ENCODE measurements at places on chromosomes 16 and 17.
A peak's percentile ranks its signal among the peaks of the same experiment; 100 is the strongest.

DNA sequence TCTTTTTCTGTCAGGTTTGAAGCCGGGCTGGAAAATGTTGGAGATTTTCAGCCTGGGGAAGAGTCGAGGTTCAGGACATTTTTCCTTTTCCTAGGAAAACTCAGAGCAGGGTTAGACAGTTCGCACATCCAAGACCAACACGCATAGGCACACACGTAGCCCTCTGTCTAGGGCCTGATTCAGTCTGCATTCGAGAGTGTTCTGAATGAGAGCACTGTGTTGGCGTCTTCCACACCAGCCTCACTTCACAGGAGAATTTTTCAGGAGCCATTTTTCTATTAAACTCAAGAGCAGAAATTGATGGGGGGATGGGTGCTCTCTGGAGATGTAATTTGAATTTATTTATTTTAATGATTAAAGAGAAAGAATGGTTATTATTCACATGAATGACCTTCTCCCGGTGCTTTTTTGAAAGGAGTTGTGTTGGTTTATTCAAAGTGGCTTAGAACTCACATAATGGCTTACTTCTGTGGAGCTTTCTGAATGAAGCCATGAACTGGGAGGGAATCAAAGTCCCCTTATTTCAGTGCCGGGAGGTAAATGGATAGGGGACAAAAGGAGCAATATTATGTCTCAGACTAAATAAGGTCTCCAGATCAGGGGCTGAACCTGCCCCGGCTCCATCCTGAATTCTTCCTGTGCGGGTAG, 194.3 kb downstream of the CCDC182 start:
- DNase-seq, result no peak

DNA sequence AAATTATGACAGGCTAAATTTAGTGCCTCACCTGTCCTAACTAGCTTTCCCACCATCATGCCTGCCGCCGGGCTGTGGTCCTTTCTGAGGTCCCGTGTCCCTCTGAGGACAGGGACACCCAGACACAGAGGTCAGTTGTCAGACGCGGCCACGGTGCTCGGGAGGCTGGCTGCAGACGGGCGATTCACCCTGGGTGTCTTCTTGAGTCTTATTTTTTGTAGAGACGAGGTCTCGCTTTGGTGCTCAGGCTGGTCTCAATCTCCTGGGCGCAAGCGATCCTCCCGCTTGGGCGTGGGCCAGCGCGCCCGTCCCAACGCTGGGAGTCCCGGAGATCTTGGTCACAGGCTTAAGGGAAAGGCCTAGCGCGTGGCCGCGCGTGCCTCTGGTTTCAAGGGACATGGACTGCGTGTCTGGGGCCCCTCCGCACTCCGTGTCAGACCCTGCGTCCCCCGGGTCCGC, 797 bp upstream of the RAB11FIP3 start:
- no peak for DNase-seq

DNA sequence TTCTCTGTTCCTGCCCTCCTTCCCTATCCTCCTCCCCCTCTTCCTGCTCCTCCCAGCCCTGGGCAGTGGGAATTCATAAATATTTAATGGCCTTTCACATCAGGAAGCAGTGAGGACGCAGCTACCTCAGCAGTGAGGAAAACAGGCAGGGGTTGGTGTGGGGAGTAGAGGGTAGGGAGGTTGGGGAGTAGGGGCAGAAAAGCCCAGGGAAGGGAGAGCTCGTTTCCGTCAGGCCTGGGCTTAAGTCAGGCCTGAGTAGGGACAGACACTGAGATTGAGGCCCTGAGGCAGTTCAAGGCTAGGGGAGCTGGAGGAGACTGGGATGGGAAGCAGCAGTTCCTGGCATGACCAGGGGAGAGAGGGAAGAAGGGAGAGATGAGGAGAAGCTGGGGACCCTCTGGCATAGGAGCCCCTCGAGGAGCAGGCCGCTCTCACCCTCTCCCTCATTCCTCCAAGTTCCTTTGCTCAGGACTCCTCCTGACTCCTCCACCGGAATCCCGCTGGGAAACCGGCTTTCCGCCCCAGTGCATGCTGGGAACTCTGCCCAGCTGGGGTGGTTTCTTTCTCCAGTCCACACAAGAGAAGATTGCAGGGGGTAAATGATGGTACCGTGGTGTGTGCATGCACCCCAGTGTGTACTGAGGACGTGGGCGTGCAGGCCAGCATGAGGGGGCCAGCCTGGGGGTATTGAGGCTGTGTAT, 6.2 kb downstream of the SAMD14 start:
- no peak for DNase-seq

GRCh38 chr16:66752379-66752778, 970 bp upstream of the DYNC1LI2 start:
- DNase-seq, result no peak

DNA sequence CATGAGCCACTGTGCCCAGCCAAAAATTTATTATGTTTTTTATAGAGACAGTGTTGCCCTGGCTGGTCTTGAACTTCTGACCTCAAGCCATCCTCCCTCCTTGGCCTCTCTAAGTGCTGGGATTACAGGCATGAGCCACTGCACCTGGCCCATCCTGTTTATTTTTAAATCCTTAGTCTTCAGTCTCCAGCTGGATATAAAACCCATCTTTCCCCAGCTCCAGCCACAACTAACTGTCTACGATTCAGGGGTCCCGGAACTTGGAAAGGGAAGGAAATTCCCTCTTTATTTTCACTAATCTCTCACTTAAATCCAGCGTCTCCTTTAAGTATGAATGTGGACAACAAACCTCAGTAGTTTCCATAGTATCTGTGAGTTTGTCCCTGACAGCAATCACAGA, 62.2 kb downstream of the IQCK start:
- DNase-seq, result no peak

GRCh38 chr17:10745231-10745630, 15.4 kb upstream of the TMEM220 start:
- DNase-seq, result no peak

GRCh38 chr16:89242795-89243200, 25.3 kb downstream of the ZNF778 start:
- no peak for DNase-seq

GRCh38 chr17:43033948-43034881, 9.2 kb downstream of the RND2 start:
- DNase-seq, result peak; percentile 13

DNA sequence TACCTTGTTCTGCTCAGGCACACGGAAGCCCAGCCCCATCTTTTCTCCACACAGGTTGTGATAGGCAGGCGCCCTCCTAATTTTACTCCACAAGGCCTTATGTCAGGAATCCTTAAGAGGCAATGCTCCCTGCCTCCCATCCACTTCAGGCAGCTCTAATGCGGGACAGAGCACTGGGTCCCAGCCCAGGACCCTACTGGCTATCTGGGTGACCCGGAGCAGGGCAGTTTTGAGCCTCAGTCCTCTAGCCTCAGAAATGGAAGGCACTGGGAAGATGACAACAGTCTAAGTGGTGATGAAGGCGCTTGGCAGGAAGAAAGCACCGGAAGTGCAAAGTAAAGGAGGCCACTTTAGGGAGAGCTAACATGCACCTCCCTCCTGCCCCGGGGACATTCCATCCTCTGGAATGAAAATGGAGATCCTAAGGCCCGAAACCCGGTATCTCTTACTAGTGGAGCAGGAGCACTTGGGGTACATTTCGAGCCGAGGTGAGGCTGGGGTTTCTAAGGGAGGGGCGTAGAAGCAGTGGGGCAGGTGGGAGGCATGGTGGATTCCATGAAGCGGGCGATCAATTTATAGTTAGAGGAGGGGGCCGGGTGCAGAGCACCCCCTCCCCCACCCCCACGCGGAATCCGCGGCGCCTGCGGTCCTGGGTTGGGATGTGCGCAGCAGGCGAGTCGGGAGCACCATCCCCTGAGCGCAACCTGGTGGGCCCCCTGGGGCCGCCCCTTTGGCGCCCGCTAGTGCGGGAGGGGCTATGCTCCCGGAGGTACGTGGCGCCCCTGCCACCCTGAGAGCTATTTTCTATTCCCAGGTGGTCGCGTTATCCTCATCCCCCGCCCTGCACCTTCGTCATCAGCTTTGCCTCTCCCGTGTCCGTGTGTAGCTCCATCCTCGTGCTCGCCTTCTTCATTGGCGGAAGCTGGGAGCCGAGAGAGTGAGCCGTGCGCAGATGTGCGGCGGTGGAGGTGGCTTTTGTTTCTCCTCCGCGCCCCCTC, 4.9 kb downstream of the MT1F start:
- no peak for DNase-seq

- DNase-seq, result no peak
Measured at GRCh38 chr17:81033535-81034167, 1.3 kb upstream of the BAIAP2 start.

GRCh38 chr16:4591706-4592470, 22.8 kb downstream of the UBALD1 start:
- DNase-seq, result no peak

DNA sequence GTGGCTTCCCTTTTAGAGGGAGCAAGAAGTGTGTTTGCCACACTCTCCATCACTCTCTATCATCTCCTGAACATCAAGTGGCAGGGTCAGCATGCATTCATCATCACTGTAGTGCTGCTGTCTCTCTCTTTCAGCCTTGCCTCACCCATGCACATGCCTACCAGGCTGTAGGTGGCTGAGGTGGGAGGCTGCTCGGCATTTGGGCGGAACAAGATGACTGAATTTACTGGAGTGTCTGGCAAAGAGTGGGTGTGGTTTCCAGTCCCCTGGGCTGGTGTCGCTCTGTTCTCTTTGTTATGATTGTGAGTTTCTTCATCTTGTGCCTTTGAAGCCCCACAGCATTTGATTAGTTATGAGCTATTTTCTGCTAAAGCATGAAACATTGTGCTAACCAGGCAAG, 541.9 kb upstream of the EEF2KMT start:
- no peak for DNase-seq

Data from NCI-H774 (cell line).